Left ventricle myocardium superior (tissue), 1 donor: ENCODE measurements at places on chromosomes 3 and 15.
A peak's percentile ranks its signal among the peaks of the same experiment; 100 is the strongest.

DNA sequence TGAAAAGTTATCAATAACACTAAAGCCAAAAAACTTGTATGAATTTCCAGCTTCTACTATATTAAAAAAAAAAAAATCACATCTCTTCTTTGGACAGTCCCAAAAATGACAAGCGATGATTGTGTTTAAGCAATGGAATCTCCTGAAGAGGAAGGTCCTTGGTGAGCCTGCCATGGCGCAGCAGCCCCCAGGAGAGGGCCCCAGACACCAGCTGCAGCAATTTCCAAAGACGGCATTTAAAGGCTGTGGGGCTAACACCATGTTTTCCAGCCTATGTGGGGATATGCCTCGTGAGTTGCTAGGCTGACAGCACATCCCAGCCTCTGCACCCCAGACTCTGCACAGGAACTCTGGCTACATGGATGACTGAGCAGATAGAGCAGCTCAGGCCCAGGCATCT, 14.7 kb downstream of the SKIC8 start:
- no peak for DNase-seq

- DNase-seq: no peak
These were observed 261.9 kb upstream of the NR2E3 start for GRCh38 chr15:71548401-71548807.

GRCh38 chr3:156694536-156694935, 20.1 kb downstream of the TIPARP start:
- DNase-seq: no peak

DNA sequence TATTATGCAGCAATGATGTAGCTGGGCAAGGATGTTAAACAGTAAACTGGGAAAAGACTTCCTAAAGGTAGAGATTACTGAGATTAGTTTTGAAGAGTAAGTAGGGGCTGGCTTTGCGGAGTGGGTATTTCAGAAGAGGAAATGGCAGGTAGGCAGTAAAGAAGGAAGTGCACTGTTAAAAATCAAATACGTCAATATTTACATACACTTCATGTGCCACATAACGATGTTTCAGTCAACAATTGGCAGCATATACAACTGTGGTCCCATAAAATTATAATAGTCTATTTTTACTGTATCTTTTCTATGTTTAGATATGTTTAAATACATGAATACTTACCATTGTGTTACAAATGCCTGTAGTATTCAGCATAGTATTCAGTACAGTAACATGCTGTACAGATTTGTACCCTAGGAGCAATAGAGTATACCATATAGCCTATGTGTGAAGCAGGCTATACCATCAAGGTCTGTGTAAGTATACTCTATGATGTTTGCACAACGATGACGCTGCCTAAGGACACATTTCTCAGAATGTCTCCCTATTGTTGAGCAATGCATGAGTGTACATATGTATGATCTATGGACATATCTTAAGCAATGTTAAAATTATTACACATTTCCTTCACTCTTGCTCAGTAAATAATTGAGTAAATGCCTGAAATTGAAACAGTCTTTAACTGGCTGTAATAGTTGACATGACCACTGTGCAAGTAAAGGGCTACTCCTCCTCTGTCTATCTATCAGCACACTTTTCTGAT, 196.7 kb downstream of the ISL2 start:
- no peak for DNase-seq

DNA sequence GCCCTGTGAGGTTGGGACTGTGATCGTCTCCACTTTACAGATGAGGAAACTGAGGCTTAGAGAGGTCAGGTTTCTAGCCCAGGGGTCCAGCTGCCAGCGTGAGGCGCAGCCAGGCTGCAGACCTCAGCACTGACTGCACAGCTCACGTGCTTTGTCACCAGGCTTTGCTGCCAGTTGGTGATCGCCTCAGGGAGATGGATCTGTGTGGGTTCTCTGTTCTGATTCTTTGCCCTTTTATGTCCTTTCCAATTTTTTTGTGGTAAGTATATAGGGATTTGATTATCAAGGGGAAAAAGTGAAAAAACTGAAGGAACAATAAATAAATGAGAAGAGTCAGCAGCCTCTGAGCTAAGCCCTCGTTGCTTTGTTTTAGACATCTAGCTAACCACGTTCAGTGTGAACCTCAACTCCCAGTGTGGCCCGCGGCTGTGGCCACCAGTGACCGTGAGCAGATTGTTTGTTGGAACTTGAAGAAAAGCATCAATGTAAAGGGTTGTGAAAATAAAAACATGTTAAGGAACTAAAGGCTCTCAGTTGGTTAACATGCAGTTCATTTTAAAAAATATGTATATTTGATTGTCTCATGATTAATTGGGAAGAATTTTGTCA, 117.6 kb downstream of the PDE8A start:
- no peak for DNase-seq

DNA sequence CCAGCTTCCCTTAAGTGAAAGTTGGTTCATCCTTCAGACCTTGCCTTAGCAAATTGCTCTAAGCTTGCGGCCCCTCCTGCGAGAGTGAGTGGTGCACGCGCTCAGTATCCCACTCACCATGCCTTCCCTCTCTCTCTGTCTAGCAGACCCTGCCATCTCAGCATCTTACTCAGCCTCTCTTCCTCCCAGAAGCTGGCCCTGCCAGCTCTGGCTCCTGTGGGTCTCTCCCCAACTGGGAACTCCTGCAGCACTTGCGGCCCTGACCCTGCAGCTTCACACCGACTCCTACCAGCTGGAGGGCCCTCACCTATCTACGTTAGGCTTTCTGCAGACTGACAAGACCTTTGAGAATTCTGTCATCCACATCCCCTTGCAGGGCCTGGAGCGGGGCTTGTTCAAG, 286.1 kb upstream of the TLE3 start:
- DNase-seq: no peak

- DNase-seq: peak; percentile 52
These were observed 90.6 kb upstream of the AKAP13 start for GRCh38 chr15:85289677-85290365.

DNA sequence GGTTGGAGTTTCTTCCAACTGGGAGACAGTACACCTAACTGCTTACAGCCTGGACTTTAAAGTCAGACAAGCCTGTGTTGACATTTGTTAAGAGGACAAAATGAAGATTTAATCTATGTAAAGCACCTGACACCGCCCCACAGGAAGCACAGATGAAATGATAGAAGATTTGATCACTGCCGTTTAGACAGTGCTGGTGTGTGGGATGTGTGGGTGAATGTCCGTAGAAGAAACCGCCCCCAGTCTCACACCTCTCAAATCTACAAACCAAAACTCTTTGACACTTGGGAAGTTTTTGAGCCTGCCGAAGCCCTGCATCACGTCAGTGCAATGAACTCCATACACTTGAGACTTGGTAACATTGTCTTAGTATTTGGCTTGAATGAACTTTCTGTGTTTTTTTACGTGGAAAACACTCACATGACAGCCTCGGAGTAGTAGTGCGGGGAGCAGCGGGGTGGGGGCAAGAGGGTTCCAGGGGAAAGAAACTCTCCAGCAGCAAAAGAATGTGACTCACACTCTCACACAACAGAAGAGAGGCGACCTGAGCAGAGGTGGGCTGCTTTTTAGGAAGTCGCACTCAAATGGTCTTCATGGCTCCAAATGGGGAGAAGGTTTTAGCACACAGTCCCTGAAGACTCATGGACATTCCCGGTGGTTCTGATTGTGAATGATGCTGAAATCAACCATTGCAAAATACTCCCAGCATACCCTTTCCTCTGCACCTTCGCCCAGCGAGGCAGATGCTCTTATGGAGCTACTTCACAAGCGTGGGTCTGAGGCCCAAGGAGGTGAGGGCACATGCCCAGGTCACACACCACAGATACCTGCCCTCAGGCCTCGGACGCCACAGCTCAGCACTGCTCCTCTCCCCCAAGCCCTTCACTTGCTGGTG, 79.2 kb downstream of the SRGAP3 start:
- no peak for DNase-seq

GRCh38 chr3:194443901-194444300, 42.9 kb downstream of the ATP13A3 start:
- DNase-seq: no peak

DNA sequence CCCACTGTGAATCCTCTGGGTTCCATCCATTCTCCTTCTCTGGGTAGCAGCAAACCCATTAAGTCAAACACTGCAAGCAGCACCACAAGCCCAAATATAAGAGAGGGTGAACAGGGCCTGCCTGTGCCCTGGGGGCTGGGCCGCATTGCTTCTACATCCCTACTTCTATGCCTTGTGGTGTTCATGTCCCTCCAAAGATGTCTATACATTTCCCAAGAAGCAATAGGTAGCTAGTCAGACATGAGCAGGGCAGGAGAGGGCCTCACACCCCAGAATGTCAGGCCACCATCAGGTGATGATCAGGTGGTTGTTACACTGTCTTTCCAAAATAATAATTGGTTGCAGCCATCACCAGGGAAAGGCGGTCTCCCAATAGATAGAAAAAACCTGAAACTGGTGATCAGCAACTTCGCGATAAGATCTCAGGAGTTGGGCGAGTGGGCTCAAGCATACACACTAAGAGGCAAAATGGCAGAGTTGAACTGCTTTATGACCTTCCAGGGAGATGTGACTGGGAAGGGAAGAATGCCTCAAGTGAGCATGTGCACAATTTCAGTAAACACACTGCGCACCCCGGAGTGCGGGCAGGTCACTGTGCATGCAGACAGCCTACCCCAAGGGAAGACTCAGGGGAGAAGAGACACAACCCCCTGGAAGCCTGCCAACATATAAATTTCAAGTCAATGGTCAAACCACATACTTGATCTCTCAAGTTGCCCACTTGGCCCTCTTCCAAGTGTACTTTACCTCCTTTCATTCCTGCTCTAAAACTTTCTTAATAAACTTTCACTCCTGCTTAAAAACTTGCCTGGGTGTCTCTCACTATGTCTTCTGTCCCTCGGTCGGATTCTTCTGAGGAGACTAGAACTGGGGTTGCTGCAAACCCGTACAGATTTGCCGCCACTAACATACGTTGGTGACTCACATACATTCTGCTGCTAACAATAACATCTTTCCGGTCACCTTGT, 39.9 kb downstream of the KLF15 start:
- DNase-seq: no peak

- peak; percentile 52 for DNase-seq
These were observed at the start of gene MKRN3 for GRCh38 chr15:23565395-23566070. Gene MKRN3, plus strand, starts transcription at chr15:23565674. Its CDS starts 109 bp downstream, at chr15:23565783.

DNA sequence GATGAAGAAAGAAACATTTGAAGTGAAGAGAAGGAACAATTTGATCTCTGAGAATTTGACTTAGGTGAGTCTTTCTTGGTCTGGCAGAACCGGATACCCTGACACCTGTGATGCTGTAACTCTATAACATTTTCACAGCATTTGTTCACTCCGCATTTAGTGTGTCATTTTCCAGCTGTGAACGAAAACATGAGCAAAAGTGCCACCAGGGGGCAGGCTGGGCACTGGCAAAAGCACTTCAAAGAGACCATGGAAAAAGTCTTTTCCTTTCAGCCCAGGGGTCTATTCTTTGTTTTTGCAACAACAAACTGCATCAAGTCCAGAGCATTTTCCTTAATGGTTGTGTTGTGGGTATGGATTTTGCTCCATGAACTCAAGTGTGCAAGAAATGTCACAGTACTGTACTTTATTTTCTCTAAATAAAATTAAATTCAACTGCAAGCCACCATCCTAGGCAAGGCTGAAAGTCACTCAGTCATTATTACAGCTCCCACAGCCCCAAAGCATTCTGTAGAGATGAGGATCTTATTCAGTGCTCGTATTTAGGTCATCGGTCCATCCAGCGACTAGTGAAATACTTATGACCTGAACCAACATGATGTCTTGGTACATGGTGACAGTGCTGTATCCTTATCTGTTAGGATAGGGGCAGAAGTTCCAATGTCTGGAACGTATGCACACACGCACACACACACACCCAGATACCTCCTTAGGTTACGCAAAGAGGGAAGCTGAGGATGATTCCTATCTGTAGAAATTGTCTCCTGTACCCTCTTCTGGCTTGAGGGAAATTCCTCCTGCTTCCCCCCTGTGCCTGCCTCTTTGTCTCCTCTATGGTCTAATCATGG, 125.5 kb downstream of the GADL1 start:
- DNase-seq: peak; percentile 85

DNA sequence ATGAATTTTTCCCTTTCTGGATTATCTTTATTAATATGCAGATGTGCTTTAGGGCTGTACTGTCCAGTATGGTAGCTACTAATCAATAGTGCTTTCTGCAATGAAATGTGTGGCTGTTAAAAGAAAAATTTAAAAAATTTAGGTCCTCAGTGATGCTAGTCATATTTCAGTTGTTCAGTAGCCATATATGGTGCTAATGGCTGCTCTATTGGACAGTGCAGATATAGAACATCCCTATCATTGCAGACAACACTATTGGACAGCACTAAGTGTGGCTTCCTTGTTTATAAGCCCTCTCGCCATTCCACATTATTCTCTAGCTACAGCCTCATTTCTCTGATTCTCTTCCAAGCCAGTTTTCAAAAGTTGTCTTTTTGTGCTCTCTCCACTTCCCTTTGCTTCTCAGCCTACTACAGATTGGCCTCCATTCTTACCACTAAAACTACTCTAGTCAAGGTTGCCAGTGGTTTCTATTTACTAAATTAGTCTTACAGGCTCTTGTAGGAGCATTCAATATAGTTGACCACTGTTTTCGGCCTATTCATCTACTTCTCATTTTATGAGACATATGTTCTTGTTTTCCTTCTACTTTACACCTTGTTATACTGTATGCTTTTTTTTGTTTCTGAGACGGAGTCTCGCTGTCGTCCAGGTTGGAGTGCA, 9.5 kb downstream of the MAPK6 start:
- DNase-seq: no peak
